ENCODE measurements at places on chromosomes 6 and 20. TPM values are rescaled to one million over a fixed set of nuclear protein-coding genes. Genes with fewer than 3 reads are reported as not detected.
A peak's percentile ranks its signal among the peaks of the same experiment; 100 is the strongest.

The CRISP3 gene
- 0.13 TPM for polyA plus RNA-seq

The PRICKLE4 gene
- 2.3 TPM for polyA plus RNA-seq

The SCUBE3 gene
- 1.0 TPM for polyA plus RNA-seq

The TGM3 gene
- polyA plus RNA-seq: 0.21 TPM

The MROH8 gene
- polyA plus RNA-seq: 3.8 TPM

The OVOL2 gene
- not detected for polyA plus RNA-seq

The ATP9A gene
- 86.0 TPM for polyA plus RNA-seq

The PRPH2 gene
- 5.2 TPM for polyA plus RNA-seq

The ABRACL gene
- polyA plus RNA-seq: 13.3 TPM

The TSBP1 gene
- polyA plus RNA-seq: not detected

The TRIM40 gene
- polyA plus RNA-seq: not detected

The NOX3 gene
- not detected for polyA plus RNA-seq

The PAX1 gene
- polyA plus RNA-seq: 0.76 TPM

The MUC21 gene
- not detected for polyA plus RNA-seq

The OOEP gene
- not detected for polyA plus RNA-seq

- no peak for DNase-seq
Observed at GRCh38 chr20:35595901-35596300, 19.7 kb upstream of the SPAG4 start.

DNA sequence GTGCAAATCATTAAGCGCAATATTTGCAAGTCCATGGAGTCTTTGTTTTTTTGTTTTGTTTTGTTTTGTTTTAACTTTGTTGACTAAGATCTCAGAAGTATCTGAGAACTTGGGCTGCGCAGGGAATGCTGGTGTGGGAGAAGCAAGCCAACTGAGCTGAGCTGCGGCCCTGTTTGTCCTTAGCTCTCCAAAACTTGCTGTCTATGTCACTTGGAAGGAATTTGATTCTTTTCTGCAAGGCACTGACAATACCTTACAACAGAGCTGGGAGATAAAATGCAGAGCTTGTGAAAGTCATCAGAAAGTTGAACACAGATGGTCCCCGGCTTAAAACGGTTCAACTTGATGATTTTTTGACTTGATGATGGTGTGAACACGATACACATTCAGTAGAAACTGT, 5.4 kb downstream of the SLC22A23 start:
- no peak for DNase-seq

DNA sequence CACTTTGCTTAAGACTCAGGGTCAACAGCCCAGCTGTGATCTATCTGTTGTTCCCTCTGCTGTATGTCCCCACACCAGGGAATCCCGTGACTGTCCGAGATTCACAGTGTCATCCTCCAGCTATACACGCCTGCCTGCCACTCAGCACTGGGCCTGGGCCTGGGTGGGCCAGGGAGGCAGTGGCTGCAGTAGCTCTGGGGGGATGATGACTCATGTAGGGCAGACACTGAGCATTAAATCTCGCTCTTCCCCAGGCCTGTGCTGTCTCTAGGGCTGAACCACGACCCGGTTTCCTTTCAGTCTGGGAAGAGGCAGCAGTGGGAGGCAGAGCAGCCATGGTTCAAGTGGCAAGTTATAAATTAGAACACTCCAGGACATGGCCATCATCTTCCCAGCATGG, 173.9 kb downstream of the LRFN2 start:
- no peak for DNase-seq

GRCh38 chr6:139277161-139277560, 14.6 kb downstream of the TXLNB start:
- DNase-seq: no peak

- no peak for DNase-seq
Observed at GRCh38 chr6:79724816-79725215, 93.7 kb downstream of the SH3BGRL2 start.

GRCh38 chr20:25269833-25270170, 21.9 kb downstream of the PYGB start:
- DNase-seq: no peak

- DNase-seq: no peak
Observed at GRCh38 chr20:45444050-45444449, 25.5 kb upstream of the WFDC2 start.

DNA sequence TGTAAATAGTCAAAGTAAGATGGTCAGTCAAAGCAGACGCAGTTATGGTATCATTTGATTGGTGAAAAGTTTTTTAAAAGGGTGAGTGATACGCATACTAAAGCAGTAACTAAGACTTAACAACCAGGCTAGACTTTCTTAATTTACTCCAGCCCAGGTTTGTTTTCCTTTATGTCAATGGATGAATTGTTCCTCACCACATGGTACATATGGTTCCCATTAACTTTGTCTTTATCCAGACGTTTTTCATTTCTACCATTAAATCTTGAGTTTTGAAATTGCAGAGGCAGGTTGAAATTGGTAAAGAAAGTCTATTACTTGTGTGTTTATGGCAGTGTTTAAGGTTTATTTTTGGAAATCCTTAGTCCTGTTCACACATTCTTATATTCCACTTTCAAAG, 98.5 kb upstream of the SCGN start:
- DNase-seq: no peak

DNA sequence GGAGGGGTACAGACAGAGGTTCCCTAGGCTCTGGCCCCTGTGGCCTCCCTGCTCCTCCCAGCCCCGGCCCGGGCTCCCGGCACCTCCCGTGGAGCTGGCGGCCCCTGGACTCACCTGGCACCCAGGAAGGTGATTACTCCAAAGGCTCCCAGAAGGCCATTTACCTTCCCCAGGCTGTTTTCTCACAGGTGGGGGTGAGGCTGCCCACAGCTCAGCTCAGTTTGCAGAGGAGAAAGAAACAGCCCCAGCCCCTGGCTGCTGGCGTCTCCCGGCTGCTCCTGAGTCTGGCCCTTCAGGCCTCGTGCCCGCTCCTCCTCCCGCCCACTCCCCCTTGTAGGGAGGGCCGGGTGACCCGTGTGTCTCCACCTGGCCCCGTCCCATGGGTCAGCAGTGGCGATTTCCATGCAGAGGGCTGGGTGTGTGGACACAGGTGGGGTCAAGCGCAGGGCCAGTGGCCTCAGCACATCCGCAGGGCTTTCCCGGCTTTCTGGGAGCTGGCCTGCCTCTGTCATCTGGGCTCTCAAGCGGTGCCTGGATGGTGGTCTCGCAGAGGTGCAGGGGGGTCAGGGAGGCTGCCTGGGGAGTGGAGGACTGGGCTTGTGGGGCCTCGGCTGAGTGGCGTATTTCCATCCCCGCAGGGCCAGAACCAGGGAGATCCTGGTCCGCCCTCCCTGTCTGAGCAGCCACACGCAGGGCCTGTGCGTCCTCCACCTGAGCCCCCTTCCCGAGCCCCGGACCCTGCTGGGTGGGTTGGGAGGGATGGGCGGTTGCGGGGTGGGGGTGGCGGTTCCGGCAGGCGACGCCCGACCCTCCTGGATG, 20.2 kb upstream of the GATA5 start:
- no peak for DNase-seq

DNA sequence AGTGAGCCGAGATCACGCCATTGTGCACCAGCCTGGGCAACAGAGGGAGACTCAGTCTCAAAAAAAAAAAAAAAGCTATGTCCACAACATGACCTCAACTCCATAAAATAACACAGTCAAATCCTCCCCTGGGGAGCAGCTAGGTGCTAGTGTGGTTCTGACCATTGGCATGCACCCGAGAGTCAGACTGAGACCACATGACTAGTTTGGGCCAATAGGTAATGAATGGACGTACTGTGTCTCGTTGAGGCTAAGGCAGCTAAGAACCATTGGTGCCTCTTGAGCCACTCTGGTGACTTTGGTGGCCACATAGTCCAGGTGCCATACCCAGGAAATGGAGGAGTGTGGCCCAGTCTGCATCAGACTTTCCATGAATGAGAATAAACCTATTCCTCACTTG, 40.3 kb downstream of the ATP9A start:
- no peak for DNase-seq

- no peak for DNase-seq
Observed at GRCh38 chr6:122012578-122012977, 386.9 kb upstream of the HSF2 start.

GRCh38 chr6:136751522-136751956, 40.7 kb downstream of the MAP3K5 start:
- DNase-seq: no peak

- no peak for DNase-seq
Observed at GRCh38 chr20:32153771-32154170, 44.3 kb downstream of the TM9SF4 start.

DNA sequence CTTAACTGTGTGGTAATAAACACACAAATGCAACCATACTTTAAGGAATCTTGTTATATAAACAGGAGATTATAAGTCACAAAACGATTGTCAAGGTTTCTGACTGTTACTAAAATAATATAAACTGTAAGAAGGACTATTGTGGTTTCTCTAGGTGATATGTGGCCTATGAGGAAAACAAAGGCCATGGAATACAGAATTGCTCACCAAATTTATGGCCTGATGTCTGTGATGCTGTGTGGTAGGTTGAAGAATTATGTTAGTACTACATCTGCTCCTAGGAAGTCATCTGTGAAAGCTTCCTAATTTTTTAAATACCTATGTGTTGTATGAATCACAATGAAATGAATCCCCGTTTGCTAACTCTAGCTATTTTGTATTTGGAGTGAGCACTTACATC, 875.4 kb upstream of the MAP3K7 start:
- no peak for DNase-seq

DNA sequence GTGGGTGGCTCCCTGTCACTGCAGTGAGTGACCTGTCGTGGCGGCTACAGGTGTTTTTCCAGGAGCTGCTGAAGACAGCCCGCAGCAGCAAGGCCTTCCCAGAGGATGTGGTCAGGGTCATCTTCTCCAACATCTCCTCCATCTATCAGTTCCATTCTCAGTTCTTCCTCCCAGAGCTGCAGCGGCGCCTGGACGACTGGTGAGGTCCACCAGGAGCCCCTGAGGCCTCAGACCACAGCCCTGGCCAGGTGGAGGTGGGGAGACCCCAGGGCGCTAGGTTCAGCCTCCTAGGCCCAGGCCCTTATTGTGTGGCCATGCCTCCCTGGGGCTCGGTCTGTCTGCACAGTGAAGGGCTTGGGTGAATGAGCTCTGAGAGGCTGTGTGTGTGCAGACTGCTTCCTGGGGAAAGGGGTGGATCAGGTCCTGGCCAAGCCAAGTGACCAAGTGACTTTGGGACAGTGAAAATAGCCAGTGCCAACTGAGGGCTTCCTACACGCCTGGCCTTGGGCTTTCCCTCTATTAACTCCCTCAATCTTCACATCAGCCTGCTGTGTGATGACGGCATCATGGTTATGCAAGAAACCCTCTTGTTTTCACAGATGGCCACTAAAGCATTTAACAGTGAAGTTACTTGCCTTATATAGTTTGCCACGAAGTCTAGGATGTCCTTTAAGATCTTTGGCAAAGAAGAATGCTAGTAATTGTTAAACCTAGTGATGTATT, 6.4 kb downstream of the FGD2 start:
- no peak for DNase-seq

DNA sequence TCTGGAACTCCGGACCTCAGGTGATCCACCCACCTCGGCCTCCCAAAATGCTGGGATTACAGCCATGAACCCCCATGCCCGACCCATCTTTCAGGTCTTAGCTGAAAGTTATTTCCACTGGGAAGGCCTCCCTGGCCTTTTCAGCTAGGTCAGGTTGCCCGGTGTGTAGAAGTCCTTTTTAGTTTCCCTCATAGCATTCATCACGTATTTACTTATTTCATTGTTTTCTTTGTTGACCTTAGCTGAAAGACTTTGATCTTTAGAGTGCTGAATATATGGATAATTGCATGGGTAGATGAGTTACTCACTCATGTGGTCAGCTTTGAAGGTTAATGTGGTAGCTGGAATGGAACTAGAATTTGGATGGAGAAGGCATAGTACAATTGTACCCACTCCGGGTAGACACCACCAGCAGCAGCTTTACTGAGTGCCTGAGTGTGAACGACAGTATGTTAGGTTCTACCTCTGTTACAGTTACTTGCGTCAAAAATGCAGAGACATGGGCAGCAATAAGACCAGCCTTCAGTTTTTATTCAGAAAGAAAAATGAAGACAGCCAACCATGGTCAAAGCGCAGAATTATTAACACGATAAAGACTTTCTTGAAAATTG, 9.1 kb downstream of the KIZ start:
- no peak for DNase-seq

- no peak for DNase-seq
Observed at GRCh38 chr6:170597278-170597677, 12.8 kb upstream of the PDCD2 start.

GRCh38 chr6:143792402-143793279, 50.5 kb upstream of the LTV1 start:
- DNase-seq: no peak

DNA sequence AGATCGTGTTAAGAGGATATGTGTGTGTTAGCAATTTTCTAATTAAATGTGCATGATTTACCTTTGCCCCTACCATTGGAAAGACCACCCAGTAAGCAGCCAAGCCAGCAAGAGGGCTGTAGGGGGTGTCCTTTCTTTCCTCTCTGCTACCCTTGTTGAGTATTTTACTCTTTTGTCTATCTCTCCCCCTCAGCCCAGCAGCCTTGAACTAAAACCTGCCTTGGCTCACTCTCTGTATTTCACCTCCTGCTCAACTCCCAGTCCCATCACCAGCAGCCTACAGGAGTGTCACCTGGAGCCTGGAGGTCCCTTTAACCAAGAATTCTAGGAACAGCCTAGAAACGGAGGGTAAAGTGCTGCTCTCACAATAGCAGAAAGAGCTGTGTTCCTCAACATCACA, 81.0 kb downstream of the HIVEP2 start:
- DNase-seq: no peak

- DNase-seq: no peak
Observed at GRCh38 chr6:107068691-107069630, 41.0 kb downstream of the MTRES1 start.

DNA sequence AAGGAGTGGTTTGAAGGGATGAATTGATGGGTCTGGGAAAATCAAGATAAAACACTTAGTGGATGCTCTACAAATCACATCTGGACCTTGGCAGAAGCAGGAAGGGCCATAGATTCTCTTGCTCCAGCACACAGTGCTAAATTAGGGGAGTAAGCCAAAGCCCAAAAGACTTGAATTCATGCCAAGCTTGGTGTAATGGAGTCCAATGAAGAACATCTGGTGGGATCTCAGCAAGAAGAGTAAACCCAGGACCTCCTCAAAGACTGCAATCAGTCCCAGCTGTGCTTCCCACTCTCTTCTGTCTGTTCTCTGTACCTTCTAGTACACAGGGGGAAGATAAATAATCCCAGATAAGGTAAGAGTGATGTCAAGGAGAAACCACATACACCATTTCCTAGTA, 683.4 kb downstream of the RNF144B start:
- DNase-seq: peak; percentile 55

DNA sequence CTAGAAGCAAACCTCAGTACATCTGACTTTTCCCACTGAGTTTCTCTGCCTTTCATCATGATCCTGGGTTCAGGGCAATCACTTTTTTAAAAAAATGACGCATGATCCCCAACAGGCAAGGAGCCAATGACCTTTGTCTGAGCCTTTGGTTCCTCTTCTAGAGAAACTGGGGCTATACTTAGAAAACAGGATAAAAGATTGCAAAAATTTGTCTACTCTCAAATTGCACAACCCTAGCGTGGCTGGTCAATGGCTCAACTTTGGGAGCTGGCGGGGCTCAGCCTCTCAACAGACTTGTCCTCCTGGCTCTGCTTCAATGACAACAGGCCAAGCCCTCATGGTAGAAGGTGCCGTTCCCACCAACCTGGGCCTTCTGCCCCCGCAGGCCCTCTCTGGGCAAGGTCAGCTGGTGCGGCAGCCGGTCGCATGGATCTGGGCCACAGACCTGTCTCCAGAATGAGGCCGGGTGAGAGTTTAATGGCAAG, 48.7 kb downstream of the PDYN start:
- DNase-seq: no peak

Measured in muscle of arm (tissue), 14 donors.